ENCODE measurements at places on chromosomes 2 and 18.

DNA sequence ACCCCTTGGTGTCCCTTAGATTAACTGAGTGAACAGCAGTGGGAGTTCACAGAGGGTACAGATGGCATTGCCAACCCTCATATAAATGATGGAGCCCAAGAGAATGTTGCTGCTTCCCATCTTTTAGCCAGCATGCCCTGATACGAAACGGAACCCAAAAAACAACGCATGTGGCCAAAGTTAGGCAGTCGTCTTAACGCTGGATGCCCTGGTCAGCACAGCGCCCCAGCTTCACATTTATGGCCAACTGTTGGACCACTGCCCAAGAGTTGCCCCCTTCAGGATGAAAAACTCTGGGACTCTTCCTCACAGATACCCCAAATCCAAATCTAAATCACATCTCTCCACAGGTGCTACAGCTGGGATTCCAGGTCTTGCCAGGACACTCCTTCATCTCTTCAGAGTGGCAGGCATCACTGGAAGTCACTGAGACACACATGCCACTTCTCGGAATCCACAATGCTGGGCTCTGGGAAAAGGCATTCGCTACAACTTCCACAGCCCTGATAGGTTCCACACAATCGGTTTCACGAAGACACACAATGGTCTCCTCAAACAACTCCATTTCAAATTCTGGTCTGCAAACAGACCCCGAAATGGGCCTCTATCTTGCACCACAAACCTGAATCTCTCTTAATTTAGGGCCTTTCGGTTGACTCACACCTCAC, 44.6 kb downstream of the LONRF2 start:
- no peak for DNase-seq

DNA sequence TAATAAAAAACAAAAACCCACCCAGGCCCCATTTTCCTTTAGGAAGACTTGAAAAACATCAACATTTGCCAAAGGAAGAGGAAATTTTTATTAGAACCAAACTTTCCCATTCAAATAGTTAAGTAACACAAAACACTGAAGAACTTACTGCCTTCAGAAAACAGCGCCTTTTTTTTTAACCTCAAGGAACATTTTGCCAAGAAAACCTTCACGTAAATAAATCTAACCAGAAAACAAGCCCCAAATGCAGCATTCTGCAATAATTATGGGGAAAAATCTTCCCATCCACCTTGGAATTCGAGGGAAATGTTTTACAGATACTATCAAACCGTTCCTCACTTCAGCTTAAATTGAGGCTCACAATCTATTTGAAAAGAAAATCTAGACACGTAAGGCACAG, 56.4 kb downstream of the ACVR1 start:
- DNase-seq, result no peak

DNA sequence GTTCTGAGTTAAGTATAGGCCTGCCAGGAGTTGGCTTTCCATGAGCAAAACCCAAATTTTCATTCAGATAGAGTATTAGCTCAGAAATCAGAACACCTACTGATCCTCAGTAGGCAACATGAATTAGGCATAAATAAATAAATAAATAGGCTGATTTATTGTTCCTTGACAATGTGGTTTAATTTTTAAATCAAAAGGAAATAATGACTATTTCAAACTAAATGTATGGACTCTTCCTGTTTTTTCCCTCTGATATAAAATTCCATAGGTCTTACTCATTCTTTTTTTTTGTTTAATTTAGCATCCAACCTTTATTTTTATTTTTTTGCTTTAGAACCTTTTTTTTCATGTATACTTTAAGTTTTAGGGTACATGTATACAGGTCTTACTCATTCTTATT, 140.2 kb upstream of the ITGA6 start:
- no peak for DNase-seq

DNA sequence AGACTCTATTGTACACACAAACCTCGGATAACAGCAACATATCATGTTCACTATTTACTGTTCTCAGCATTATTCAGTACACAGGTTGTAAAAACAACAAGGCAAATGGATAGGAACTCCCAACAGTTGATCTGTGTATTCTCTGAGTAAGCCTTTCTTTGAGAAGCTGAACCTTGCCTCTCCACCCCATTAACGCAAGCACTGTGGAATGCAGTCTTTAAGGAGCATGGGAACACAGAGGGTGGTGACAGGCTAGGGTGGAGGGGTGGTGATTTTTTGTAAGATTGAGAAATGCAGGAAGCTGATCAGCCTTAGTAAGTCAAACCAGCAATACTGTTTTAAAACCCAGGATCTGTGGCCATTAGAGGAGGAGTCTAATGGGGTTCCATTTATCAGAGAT, 19.6 kb upstream of the SERPINB11 start:
- DNase-seq, result no peak

- DNase-seq, result no peak
These were observed 112.9 kb downstream of the LTBP1 start for GRCh38 chr2:33059471-33060156.

GRCh38 chr18:37449618-37450017, 116.0 kb downstream of the CELF4 start:
- no peak for DNase-seq

DNA sequence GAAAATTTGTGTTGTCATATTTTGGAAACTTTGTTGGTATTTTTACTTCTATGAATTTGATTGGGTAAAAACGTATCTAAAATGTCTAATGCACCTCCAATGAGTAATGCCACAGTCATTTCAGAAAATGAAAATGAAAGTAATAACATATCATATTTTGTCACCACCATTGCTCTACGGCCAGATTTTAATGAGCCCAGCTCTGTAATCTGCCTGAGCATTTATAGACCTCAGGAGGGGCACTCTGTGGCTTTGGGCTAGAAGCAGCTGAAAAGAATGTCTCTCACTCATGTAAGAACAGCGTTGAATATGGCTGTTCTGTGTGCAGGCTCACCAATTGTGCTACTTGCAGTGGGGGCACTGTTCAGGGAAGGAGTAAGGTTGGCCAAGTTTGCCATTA, 32.7 kb upstream of the ABCA12 start:
- DNase-seq, result no peak

DNA sequence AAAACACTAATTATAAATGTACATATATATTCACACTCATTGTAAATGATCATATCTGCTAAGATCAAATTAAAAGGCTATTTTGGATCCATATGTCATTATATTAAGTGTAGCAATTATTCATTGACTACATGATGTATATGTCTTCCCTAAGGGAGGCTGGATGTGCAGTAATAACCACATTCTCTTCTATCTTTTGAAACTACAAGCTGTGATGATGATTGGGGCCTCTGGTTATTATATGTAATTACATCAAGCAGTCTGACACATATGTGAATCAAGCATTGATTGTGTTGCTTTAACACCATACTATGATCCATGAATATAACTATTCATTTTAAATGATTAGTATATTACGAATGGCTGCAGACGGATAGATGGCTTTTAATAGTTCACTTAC, 1973.4 kb downstream of the SUCLG1 start:
- DNase-seq, result no peak

GRCh38 chr2:170339750-170340692, 162.1 kb downstream of the MYO3B start:
- no peak for DNase-seq

DNA sequence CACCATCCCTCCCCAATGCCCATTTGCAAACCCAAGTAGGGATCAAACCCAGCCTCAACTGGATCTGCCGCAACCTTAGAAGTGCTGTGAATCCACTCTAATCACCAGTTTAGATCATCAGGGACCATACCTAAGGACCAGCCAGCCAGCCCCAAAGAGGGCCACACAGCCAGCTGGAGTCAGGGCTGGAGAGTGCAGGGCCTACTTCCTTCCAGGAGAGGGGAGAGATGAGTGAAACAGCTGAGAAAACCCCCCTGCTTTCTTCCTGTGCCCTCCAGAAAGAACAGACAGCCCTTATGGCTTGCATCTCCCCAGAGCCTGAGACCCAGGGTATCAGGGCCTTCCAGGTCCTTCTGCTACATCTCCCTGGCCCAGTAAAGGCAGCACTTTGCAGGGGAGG, 25.8 kb downstream of the YPEL5 start:
- no peak for DNase-seq

GRCh38 chr18:8413189-8413588, 196.0 kb upstream of the RAB12 start:
- DNase-seq, result no peak

GRCh38 chr2:23449831-23450331, 64.9 kb downstream of the KLHL29 start:
- no peak for DNase-seq

DNA sequence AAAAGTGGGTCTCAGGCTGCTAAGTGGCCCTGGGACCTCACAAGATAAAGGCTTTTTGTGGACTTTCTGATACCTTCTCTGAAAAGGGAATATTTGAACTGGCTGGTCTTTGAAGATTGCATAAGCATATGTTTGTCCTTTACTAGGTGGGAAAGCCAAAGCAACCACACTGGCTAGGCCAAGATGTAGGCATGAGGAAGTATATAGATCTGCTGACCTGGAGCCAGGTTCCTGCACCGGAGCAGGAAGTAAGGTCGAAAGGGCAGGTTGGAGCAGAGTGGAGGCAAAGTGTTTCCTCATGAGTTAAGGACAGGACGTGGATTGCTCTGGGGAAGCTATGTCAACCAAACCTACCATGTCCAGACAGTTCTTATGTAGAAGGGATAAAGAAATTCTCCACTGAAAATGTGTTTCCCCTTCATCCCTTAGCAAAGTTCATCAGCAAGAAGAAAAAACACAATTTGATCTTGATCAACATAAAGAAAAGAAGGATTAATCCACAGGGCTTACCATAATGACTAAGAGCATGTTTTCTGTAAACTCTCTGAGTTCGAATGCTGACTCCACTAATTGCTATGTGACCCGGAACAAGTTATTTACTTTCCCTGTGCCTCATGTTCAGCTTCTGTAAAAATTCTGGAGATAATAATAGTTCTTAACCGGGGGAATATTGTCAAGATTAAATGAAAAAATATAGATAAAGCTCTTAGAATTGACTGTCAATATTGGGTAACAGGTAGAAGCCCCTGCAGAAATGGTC, 156.1 kb upstream of the SRD5A2 start:
- DNase-seq, result no peak

DNA sequence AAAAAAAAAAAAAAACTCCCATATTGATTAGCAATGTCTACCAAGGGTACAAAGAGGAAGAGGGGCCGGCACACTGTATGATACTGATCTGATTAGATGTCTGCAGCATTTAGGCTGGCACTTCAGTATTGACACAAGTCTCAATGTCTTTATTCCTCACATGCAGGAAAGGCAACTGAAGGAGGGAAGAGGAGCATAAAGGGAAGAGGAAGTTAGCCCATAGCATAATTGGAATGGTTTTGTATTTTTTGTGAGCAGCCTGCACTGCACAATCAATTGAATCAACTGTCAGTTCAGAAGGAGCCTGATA, 79.0 kb downstream of the DNER start:
- no peak for DNase-seq

- no peak for DNase-seq
These were observed 3.7 kb downstream of the ALKAL2 start for GRCh38 chr2:283996-284794.

DNA sequence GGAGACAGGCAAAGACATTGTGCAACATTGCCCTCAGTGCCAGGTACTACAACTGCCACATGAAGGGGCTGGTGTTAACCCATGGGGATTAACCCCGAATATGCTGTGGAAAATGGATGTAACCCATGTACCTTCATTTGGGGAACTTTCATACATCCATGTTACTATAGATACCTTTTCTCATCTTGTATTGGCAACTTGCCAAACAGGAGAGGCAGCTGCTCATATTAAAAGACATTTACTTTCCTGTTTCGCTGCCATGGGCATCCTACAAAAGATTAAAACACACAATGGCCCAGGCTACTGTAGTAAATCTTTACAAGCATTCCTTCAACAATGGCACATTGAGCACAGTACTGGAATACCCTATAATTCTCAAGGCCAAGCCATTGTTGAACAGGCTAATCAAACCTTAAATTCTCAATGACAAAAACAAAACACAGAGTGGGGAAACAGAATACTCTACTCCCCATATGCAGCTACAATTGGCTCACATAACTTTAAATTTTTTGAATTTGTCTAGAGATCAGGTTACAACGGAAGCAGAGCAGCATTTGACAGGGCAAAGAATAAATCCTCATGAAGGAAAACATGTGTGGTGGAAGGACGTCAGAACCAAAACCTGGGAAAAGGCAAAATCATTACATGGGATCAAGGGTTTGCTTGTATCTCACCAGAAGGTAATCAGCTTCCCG, 1723.5 kb upstream of the LRRTM1 start:
- no peak for DNase-seq

GRCh38 chr2:212669761-212670160, 131.2 kb upstream of the ERBB4 start:
- no peak for DNase-seq

DNA sequence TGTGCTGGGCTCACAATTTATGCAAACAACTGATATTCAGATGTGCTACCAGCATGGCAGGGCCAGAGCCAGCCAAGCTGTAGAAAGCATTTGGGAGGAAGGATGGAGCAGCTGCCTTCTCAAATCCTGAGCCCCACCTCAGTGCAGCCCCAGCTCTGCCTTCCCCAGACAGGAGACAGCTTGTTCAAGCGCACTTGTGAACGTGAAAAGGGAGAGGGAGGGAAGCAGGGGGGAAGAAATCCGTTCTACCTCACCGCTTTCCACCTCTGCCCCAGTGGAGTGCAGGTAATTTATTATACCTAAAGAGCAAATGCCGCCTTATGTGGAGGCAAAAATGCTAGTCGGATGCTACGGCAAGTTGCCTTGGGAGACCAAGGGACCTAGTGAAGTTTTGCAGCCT, 66.0 kb upstream of the SLC14A2 start:
- no peak for DNase-seq

GRCh38 chr18:57397440-57398132, 37.6 kb upstream of the ONECUT2 start:
- no peak for DNase-seq

GRCh38 chr2:64698668-64699444, 45.1 kb upstream of the SERTAD2 start:
- no peak for DNase-seq

GRCh38 chr2:236793023-236794011, 223.7 kb downstream of the ACKR3 start:
- DNase-seq, result no peak

- DNase-seq, result no peak
These were observed 82.6 kb downstream of the SP100 start for GRCh38 chr2:230498506-230499107.
